WTC11 (cell line): ENCODE measurements at places on chromosomes 7 and 10. TPM values are rescaled to one million over a fixed set of nuclear protein-coding genes. Genes with fewer than 3 reads are reported as not detected.

The UBN2 gene
- total RNA-seq = 32.9 to 39.0 TPM (median 33.1 TPM) in 3 replicates

The PDZD7 gene
- total RNA-seq = 1.9 to 2.7 TPM (median 2.6 TPM) in 3 replicates

The HOXA11 gene
- total RNA-seq = not detected in 3 replicates

The H2AZ2 gene
- total RNA-seq = 178 to 229 TPM (median 227 TPM) in 3 replicates

The GCK gene
- 3.3 to 5.1 TPM (median 4.5 TPM) in 3 replicates for total RNA-seq

The GJD4 gene
- not detected in 3 replicates for total RNA-seq

GRCh38 chr10:80211786-80212185 lies 6.4 kb upstream of the ANXA11 start:
- no peak overlapping the region for H3K4me3 ChIP-seq
- no peaks in the 10 kb centered on the region for H3K36me3 ChIP-seq
- peaks cover 13% of the 10 kb centered on the region for H3K4me1 ChIP-seq
- H3K27me3 ChIP-seq = peaks cover 12% of the 10 kb centered on the region

DNA sequence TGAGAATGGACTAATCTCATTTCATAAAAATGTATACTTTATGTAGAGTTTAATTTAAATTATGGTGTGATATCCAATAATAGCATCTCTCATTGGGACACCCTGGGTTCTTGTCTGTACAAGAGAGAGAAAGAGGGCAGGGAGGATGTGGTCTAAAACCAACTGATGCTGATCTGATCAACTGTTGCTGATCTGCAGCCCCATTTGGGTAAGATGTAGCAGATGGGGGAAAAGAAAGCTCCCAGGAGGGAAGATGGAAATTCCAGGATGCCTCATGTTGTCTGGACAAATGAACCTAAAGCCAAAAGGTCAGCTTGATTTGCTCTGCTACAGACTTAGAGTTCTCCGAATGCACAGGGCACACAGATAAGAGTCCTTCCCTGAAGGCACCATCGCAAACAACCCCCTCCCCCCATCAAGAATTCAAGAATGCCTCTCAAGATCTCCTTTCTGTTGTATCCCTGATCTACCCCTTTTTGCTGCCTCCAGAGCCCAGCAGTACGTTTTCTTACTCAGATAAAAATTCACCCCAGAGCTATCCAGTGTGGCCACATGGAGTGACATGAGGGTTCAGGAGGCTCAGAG lies 171.4 kb upstream of the INHBA start:
- H3K27me3 ChIP-seq = peaks cover 3% of the 10 kb centered on the region; the same call in 1 of the 2 replicates
- H3K27ac ChIP-seq = no peak overlapping the region
- peaks cover 21% of the 10 kb centered on the region for H3K4me1 ChIP-seq
- no peak for DNase-seq
- no peaks in the 10 kb centered on the region for H3K36me3 ChIP-seq

- H3K4me3 ChIP-seq = peak within 1 kb of the TSS; percentile 72
- peaks cover 94% of the 10 kb centered on the region for H3K27me3 ChIP-seq
- no peaks in the 10 kb centered on the region for H3K36me3 ChIP-seq
- no peak within 1 kb of the TSS for H3K27ac ChIP-seq
Observed at GRCh38 chr7:19117091-19117869, at the start of gene TWIST1. TSS of gene TWIST1 (minus strand) at chr7:19117636. CDS start at chr7:19117321, 315 bp downstream.

GRCh38 chr7:87331687-87332252 lies 13.7 kb upstream of the CROT start:
- no peak for DNase-seq
- H3K27me3 ChIP-seq = peaks cover 6% of the 10 kb centered on the region
- H3K36me3 ChIP-seq = peaks cover 74% of the 10 kb centered on the region
- no peak overlapping the region for H3K4me3 ChIP-seq
- peaks cover 13% of the 10 kb centered on the region for H3K4me1 ChIP-seq
- no peak overlapping the region for H3K27ac ChIP-seq

DNA sequence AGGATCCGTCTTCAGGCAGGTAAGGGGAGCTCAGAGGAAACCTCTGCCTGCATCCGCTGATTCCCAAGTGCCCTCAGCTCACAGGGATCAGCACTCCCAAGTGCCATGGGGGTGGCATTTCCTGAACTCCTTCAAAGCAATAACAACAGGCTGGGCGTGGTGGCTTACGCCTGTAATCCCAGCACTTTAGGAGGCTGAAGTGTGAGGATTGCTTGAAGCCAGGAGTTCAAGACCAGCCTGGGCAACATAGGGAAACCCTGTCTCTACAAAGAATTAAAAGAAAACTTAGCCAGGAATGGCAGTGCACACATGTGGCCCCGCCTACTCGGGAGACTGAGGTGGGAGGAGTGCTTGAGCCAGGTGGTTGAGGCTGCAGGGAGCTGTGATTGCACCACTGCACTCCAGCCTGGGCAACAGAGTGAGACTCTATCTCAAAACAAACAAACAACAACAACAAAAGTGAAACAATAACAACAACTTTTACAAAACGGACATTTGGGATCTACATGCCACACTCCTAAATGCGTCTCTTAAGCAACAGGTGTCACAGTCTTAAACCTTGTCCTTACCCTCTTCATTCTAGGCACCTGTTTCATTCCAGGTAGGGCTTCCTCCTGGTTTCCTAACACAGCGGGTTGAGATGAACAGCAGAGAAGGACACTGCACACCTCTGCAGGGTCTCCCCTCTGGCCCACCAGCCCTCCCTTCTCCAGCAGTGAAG lies 73.8 kb downstream of the PAXIP1 start:
- peaks cover 22% of the 10 kb centered on the region for H3K36me3 ChIP-seq
- no peak overlapping the region for H3K27ac ChIP-seq
- no peak for DNase-seq
- peaks cover 3% of the 10 kb centered on the region; the same call in 1 of the 2 replicates for H3K27me3 ChIP-seq
- no peak overlapping the region for H3K4me3 ChIP-seq

- no peak overlapping the region for H3K4me3 ChIP-seq
- no peaks in the 10 kb centered on the region for H3K36me3 ChIP-seq
- no peak for DNase-seq
- H3K27me3 ChIP-seq = no peaks in the 10 kb centered on the region; the same call in 1 of the 2 replicates
- H3K4me1 ChIP-seq = peaks cover 35% of the 10 kb centered on the region
Observed at GRCh38 chr7:151756076-151756731, 120.7 kb downstream of the PRKAG2 start.

DNA sequence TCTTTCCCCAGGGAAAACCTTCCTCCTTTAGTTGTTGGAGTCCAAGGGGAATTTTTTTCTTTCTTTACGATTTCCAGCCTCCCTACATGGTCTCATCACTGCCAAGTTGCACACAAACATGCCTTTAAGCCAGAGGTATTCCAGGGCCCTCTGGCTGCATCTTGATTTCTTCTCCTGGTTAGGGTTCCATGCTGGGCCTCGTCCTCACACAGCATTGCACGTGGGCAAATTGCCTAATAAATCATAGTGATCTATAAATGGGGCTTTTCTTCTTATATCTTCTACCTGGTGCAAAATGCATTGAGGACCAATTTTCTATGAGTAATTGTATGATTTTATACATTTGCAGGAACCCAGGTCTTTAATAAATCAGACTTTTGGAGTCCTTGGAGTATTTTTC lies 284.2 kb downstream of the C7orf25 start:
- no peak overlapping the region for H3K27ac ChIP-seq
- no peak for DNase-seq
- no peaks in the 10 kb centered on the region for H3K27me3 ChIP-seq
- 0 out of 2 replicates have a peak, but pooled peaks cover under 1% of the 10 kb centered on the region for H3K4me1 ChIP-seq
- H3K36me3 ChIP-seq = no peaks in the 10 kb centered on the region

DNA sequence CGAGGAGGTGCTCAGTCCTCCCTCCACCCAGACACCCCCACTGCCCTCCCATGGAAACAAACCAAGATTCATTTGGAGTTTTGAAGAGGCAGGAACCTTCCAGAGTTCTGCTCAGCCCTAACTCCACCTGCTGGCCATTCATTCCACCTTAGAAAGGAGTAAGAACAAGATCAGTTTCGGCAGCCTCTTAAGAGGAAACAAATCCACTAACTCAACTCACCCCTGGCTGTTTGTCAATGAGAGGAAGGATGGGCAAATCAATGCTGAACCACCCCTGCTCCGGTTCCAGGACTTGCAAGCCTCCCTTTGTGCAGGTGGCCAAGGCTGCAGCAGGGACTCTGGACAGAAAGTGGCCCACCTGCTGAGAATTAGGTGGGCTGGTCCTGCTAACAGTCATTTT lies 26.2 kb downstream of the CCDC3 start:
- no peak overlapping the region for H3K4me3 ChIP-seq
- H3K27me3 ChIP-seq = no peaks in the 10 kb centered on the region
- H3K4me1 ChIP-seq = peaks cover 6% of the 10 kb centered on the region
- H3K27ac ChIP-seq = no peak overlapping the region

GRCh38 chr7:50865450-50865849 lies 82.8 kb upstream of the GRB10 start:
- no peak overlapping the region for H3K4me3 ChIP-seq
- H3K36me3 ChIP-seq = peaks cover 14% of the 10 kb centered on the region
- no peak overlapping the region for H3K27ac ChIP-seq
- H3K4me1 ChIP-seq = peaks cover 70% of the 10 kb centered on the region
- DNase-seq = no peak

DNA sequence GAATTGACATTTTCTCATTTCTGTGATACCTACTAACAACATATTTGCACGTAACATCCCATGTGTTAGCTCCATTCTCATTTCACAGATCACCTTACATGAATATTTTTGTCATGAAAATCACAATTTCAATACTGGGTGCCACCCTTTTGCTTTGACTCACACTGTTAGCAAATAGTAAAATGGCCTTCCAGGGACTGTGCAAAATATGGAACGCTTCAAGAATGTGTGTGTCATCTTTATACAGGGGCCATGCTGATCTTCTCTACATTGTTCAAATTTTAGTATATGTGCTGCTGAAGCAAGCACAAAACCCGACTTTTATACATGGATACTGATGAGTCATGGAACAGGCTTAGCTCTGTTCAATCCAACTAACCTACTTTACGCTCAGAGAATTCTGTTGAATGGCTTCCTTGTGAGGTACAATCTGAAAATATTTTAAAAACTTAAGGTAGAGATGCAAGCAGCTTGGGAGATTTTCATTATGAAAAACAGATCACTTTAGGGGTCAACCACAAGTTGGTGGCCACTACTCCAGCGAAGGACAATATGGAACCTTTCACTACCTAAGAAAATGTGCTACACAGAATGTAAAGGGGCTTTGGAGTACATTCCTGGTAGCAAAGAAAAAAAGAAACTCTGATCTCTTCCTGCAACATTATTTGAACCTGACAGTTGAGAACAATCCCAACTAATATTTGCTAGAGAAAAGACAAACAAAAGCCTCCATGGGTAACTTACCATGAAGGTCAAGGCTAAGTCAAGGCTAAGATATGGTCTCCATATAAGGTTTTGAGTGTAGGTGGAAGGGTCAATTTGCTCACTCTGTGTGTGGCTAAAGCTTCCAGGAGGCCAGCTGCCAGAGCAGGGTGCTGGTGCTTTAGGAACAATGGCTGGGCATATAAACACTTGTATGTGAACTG lies 11.9 kb downstream of the ANKRD26 start:
- H3K36me3 ChIP-seq = peaks cover 22% of the 10 kb centered on the region
- H3K4me3 ChIP-seq = no peak overlapping the region
- H3K27me3 ChIP-seq = no peaks in the 10 kb centered on the region
- no peak for DNase-seq
- H3K4me1 ChIP-seq = no peaks in the 10 kb centered on the region

DNA sequence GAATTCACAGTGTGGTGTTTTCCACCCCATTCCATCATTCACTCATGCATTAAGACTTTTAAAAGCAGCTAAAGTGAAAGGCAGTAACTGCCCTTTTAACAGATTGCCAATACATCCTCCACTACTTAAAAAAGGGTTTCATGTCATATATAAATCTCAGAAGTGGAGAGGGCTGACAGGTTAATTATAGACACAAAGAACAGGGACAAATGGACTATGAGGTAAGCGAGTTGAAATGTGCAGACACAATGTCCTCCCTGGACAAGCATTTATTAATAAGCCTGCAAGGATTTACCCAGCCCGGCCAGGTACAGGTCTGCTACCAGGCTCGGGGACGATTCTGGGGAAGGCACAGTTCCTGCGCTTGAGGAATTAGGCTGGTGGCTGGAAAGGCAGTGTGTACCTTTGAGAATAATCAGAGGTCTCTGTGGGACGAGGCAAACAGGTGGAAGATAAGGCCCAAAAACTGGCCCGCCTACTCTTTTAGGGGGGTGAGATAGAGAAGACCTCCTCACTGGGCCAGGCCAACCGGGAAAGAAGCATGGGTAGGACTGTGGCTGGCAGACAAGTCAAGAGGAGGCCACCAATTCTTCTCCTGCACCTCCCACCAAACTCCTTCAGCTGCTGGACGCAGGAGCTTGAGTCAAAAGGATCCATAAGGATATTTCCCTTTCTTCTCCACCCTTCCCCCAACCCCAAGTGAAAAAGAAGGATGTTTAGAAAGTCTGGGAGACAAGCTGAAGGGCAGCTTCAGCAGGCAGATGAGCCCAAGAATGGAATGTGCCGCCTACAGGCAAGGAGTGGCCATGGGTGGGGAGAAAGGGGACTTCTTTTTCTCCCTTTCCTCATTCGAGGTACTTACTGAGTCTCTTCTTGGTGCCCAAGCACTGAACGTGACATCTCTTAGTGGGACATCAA lies 1.5 kb downstream of the PDLIM1 start:
- H3K4me1 ChIP-seq = peaks cover 61% of the 10 kb centered on the region
- peak overlapping the region; percentile 80 for H3K27ac ChIP-seq

DNA sequence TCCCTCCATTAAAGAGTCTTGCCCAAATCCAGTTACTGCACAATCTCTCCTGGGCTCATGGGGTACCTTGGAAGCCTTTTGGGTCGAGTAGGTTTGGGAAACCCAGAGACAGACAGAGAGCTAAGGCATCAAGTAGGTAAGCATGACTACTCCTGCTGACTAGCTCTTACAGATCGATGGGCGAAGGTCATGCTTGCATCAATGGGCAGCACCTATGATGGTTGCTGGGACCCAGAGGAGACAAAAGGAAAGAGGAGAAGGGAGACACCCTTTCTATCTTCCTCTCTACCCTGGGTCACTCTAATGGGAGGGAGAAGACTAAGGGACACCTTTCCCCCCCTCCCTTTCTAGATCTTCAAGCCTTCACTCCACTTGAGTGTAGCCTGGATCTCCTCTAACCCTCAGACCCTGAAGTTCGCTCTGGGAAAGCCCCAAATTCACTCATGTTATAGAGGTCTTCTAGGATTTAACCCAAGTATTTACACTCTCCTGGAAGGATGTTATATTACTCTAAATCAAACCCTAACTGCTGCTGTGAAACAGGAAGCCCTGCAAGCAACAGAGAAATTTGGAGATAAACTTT lies 31.6 kb upstream of the ZNF746 start:
- peaks cover 28% of the 10 kb centered on the region for H3K27me3 ChIP-seq
- H3K4me3 ChIP-seq = no peak overlapping the region
- no peak for DNase-seq
- H3K4me1 ChIP-seq = no peaks in the 10 kb centered on the region
- peaks cover 51% of the 10 kb centered on the region for H3K36me3 ChIP-seq
